ENCODE measurements at places on chromosomes 1 and 21.

DNA sequence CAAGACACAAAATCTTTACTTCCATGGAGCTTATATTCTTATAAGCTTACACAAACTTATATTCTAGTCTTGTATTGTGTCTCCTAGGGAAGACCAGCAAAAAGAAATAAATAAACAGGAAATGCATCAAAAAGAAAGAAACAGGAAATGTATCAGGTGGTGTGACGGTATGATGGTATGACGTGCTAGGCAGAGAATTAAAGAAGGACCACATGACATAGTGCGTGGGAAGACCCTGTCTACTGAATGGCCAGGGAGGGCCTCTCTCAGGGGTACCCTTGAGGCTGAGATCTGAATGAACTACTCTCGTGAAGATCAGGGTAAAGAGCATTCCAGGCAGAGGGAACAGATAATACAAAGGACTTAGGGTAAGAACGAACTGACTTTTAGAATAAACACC, 15.6 kb upstream of the WDR26 start:
- DNase-seq, result no peak

- no peak for DNase-seq
Measured at GRCh38 chr1:17639703-17640340, 100.3 kb downstream of the ARHGEF10L start.

DNA sequence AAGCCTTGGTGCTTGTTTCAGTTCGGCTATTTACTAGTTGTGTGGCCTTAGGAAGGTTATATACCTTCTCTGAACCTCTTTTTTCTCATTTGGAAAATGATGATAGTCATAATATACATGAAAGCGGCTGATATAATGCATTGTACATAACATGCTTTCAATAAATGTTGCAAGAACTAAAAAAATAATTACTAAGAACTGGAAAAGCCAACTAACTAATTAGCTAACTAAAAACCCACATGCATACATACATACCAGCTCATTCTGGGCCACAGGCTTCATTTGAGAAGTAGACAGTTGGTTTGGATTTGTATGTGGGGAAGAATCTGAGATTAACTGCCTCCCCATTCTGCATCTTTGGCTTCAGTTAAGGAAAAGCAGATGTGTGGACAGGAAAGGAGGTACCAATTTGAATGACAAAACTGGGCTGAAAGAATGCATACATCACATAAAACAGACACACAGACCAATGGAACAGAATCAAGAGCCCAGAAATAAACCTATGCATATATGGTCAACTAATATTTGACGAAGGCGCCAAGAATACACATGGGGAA, 217.9 kb downstream of the TM2D1 start:
- no peak for DNase-seq

DNA sequence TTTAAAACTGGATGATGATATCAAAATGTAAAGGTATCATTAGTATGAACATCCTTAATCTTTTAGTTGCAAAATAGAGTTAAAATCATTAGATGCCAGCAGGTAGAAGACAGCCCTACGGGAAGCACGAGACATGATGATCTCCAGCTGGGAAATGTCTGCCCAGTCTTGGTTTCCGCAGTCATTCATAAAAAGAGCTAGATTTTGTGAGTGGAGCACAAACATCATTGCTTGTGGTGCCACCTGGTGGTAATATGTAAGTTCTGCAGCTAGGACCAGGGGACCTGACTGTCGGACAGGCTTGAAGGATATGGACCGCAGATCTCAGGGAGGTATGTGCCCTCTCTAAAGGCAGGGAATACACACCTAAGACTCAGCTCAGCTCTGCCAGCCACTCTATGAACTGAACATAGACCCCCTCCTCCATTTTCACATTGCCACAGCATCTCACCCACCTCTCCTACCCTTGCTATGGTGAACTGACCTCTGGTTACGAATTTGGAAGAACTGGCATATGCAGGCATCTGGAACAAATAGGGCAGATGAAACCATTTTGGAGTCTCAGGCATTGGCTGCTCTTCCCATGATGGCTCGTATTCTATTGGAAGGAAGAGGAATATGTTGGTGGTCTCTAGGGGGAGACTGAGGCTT, 9.2 kb downstream of the FCMR start:
- DNase-seq, result no peak

- DNase-seq, result peak; percentile 57
Measured at GRCh38 chr1:150281758-150282557, at the start of gene CIART. Gene CIART, plus strand, starts transcription at chr1:150282554. Its CDS starts 714 bp downstream, at chr1:150283268.

GRCh38 chr1:183922197-183922596, 115.3 kb downstream of the COLGALT2 start:
- no peak for DNase-seq

- DNase-seq, result no peak
Measured at GRCh38 chr1:165381745-165382505, 25.4 kb upstream of the LMX1A start.

GRCh38 chr1:101233495-101233894, 3.3 kb upstream of the S1PR1 start:
- DNase-seq, result no peak

- no peak for DNase-seq
Measured at GRCh38 chr1:201076092-201076491, 36.1 kb downstream of the CACNA1S start.

DNA sequence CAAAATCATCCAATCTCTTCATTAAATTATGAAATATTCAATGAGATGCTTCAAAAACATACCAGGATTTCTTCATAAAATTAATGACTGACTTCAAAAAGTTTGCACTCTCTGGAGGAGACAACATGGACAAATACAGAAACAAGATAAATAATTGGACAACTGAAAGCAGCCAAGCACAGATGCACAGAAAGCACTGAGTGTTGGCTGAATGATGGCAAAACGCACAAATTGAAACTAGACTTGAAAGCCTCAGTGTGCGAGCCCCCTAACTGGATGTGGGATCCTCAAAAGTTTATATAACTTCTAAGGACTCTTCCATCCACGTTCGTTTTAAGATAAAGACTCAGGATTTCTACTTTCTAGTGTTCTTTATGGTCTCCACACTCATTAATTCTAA, 27.9 kb downstream of the RGS18 start:
- no peak for DNase-seq

DNA sequence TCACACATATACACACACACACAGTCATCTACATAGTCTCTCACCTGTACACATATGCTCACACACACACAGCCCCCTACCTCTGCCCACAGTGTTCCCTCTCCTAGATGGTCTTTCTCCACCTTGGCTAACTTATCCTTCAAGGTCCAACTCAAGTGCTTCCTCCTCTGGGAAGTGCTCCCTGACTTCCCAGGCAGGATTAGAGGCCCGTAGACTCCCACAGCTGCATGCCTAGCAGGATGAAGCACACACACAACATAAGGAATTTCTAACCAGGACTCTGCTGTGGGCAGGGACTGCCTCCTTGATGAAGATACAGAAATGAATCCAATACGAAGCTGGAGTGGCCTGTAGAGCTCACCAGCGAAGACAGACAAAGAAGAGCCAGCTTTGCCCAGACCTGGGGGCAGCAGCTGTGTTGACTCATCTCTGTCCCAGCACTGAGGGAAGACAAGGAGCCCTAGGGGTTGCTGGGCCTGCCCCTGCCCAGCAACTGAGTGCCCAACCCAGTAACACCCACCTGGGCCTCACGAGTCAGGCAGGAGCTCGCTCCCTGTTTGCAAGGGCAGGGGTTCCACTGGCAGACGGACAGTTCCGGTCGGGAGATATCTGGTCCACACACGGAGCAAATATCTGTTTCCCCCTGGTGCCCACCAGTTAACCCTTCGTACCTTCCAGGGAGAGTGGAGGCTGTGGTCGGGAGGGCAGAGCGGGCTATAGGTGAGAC, 100.8 kb downstream of the DMRTB1 start:
- DNase-seq, result no peak

DNA sequence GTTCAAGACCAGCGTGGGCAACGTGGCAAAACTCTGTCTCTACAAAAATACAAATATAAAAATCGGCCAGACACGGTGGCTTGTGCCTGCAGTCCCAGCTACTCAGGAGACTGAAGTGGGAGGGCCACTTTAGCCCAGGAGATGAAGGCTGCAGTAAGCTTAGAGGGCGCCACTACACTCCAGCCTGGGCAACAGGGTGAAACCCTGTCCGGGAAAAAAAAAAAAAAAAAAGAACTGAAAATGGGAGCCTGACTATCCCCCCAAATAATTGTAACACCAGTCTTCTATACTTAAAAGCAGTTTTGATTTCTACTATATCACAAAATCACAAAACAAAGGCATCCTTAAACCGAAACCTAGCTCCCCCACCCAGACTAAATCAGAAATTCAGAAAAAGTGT, 60.3 kb downstream of the CDC42BPA start:
- no peak for DNase-seq

GRCh38 chr1:67133177-67133576, 1.6 kb downstream of the C1orf141 start:
- DNase-seq, result no peak

DNA sequence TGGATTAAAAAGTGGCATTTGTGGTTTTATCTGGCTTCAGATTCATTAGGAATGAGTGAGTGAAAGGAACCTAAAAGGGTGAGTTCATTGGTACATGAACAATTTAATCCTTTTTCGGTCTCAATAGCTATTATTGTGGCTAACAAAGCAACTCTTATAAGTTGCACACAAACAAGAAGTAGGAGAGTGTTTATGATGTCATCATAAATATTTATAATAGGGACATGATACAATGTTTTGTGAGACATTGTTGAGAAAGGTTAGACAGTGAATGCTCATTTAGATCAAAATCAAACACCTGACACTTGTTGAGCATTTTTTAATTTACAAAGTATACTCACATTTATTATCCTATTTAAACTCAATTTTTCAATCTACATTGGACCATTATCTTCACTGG, 363.4 kb downstream of the PDE4B start:
- no peak for DNase-seq

GRCh38 chr1:33039840-33040239, 3.2 kb upstream of the AK2 start:
- DNase-seq, result no peak

DNA sequence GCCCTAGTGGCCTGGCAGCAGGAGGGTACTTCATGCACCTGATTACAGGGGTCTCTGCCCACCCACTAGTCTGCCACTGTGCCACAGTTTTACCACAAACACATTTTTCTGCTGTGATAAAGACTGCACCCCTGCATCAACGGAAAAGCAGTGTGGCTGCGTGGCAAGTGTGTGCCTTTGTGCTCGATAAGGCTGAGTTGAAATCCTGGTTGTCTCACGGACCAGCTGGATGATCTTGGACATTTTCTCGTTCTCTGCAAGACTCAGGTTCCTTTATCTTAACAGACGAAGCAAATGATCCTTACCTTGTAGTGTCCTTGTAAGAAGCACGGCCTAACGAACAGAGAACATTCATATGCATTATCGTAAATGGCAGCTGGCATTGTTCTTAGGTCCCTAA, 10.2 kb downstream of the GRHL3 start:
- DNase-seq, result no peak

DNA sequence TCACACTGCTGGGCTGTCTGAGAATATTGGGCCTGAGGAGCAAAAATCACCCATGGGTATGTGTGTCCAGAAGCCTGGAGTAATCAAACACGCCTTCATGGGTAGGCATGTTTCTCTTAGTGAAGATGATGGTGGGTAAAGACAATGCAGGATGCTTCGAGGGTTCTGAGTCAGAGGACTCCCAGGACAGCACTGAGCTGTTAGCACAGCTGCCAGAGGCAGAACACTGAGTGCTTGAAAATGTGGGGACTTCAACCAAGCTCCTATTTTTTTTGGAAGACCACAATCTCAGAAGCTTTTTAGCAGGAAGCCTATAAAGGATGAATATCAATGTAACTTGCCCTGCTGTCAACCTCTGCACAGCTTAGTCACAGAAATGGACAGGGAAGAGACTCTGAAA, 7.9 kb upstream of the NT5C1A start:
- no peak for DNase-seq

- no peak for DNase-seq
Measured at GRCh38 chr1:231550448-231550781, 21.9 kb downstream of the TSNAX start.

DNA sequence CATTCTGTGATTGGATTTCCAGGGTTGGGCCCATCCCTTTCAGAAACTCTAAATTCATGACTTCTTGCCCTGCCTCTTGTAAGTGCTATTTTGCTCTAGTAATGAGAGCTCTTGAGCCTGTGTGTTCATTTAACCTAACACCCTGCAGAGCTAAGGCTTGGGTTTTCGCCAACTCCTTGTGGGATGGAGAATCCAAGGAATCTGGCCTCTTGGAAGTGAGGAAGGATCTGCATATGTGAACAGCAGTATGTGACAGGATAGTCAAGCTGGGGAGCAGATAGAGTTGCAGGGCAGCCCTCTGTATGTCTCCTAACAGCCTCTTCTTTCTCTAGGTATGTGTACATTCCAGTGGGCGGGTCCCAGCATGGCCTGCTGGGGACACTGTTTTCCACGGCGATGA, 258.9 kb downstream of the HHAT start:
- no peak for DNase-seq

DNA sequence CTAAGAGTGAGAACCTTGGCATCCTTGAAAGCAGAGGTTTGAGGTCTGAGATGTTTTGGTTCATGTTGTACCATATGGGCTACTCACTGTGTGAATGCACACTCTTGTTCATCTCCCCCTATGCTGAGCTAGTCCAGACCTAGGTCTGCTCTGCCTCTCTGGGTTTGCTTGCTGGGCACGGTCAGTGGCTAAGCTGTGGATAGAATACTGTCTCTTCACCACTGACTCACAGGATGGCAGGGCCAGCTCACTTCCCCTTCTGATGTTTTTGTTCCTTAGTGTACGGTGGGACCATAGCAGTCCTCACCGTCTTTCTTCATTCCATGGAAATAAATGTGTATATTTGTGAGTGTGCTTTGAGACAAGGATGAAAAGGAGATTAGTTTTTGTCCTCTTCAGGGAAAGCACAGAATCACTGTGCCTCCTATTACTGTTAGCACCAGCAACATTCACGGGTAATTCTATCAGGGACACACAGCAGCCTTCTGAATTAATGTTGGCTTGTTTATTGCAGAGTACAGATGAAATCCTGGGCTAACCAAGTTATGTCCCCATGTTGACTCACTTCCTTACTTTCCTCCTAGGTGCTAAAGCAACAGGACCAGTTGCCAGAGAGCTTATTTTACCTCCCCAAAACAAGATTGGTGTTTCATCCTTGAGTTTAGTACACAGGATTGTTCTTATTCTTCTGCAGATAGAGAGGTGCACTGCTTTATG, 56.9 kb upstream of the IVNS1ABP start:
- DNase-seq, result no peak

DNA sequence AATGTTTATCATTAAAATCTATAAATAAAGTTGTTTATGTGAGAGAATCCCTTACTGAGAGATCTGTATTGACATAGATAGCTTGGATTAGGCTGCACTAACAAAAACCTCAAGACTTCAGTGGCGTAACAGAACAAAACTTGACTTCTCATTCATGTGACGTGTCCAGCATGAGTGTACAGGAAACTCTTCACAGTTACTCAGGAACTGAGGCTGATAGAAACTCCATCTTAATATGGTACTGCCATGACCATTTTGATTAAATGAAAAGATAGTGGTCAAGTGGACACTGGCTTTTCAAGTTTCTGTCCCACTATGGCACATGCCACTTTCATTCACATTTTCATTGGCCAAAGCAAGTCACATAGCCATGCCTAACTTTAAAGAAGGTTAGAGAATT, 3.7 kb downstream of the ST3GAL3 start:
- DNase-seq, result no peak

Measured in stimulated activated CD8-positive, alpha-beta memory T cell treated with anti-CD3 and anti-CD28 coated beads, Interleukin-4, amount 100 ng/mL, for 1 hour (primary cell).